ENCODE measurements at places on chromosomes 5 and 9. TPM values are rescaled to one million over a fixed set of nuclear protein-coding genes. Genes with fewer than 3 reads are reported as not detected.

The ZNF367 gene
- total RNA-seq, result 0.89 TPM

DNA sequence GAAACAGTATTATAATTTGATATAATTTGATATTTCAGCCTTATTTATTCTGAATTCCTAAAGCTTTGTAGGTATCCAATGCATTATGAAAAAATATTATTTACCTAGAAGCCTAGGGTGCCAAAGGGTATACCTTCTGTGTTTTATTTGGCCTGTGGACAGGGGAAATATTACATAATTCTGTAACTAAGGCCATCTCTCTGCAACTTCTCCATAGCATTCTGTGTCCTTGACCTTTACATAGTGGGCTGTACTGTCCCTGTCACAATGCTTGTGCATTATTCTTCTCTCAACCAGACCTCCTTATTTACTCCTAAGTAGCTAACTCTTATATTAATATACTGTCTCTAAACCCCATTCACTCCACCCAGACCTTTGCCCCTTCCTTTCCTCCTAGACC lies 57.0 kb upstream of the RANBP6 start:
- DNase-seq, result no peak

GRCh38 chr5:14920121-14920520 lies 48.5 kb upstream of the ANKH start:
- peak; percentile 15 for DNase-seq

The C9orf50 gene
- total RNA-seq, result not detected

DNA sequence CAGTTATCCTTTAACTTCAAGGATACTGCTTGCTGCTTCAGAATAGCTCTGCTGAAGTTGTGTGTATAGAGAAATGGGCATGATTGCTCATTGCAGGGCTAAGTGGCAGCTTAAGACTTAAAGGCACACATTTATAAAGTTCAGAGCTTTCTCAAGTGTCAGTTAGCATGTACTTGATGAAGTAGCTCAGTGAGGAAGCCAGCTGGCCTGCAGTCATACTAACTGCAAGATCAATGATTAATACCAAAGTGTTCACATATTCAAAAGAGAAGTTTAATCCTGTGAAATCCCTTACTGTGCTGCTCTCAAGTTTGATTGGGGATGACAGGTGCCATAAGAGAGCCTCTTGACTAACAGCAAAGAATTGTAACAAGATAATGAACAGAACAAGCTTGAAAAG lies 483.4 kb upstream of the NUDT12 start:
- no peak for DNase-seq

- peak; percentile 72 for DNase-seq
Measured at GRCh38 chr5:142881076-142881783, 111.1 kb downstream of the ARHGAP26 start.

DNA sequence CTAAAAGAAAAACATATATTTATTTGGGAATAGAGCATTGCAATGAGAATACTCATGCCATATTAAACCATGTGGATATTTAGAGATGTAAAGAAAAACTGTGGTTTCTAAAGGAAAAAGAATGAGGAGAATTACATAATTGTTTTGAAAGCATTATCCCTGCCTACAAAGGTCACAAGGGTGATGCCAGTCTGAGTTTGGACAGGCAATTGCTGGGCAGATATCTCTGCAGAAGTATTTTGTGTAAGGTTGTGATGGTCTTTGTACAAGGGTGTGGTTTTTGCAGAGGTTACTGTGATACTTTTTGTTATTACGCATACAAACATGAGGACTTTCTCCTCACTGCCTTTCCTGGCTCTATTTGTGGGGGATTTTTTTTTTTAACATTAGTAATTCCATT lies 2022.9 kb upstream of the CDH6 start:
- no peak for DNase-seq

The MAMDC4 gene
- total RNA-seq, result 9.3 TPM

GRCh38 chr9:116452634-116453033 lies 234.5 kb upstream of the TRIM32 start:
- no peak for DNase-seq

GRCh38 chr9:124008694-124009530 lies 2.7 kb upstream of the LHX2 start:
- DNase-seq, result no peak

The PFN3 gene
- total RNA-seq, result not detected

- peak; percentile 15 for DNase-seq
Measured at GRCh38 chr5:168935183-168935582, 356.0 kb upstream of the PANK3 start.

The IFNA21 gene
- not detected for total RNA-seq

The BNIP1 gene
- 13.2 TPM for total RNA-seq

The OTULINL gene
- total RNA-seq, result 2.8 TPM

The KLF9 gene
- total RNA-seq, result 4.7 TPM

DNA sequence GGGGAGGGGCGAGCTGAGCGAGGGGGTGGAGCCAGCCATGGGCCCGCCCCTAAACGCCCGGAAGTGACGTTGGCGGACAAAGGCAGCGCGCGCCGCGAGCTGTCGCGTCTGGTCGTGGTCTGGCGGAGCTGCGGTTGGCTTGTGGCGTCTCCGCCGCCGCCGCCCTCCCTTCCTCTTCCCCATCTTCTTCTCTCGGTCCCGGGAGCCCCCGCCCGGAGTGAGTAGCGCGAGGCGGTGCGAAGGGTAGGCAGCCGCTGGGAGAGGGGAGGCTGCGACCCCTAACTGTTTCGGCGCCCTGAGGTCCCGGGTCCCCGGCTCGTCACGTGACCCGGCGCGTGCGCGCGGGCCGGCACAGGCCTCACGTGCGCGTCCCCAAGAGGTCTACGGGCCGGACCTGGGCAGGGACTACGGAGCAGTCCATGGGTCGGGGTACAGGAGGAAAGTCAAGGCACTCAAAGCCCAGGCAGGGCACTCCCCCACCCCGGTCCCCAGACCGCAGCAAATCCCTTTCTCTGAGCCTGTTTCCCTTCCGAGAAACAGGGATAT lies at the start of gene NTMT1:
NTMT1 (plus strand) TSS at position 85 of the 546 bp plus-strand sequence. CDS start 6,541 bp downstream, outside the sequence.
- peak; percentile 51 for DNase-seq

DNA sequence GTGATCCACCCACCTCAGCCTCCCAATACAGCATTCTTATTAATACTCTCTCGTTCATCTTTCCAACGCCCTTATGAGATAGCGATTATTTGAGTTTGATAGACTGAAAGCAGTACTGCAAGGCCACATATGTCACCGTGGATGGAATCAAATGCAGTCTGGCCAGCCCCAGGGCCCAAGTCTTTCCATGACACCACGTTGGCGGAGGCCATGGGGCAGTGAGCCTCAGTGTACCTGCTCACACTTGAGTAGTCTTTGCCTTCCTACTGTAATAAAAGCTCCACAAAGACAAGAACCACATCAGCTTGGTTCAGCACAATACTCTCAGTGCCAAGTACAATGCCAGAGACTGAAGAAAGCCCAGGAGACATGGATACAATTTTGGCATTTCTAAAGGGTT lies 88.5 kb downstream of the TTLL11 start:
- DNase-seq, result no peak

DNA sequence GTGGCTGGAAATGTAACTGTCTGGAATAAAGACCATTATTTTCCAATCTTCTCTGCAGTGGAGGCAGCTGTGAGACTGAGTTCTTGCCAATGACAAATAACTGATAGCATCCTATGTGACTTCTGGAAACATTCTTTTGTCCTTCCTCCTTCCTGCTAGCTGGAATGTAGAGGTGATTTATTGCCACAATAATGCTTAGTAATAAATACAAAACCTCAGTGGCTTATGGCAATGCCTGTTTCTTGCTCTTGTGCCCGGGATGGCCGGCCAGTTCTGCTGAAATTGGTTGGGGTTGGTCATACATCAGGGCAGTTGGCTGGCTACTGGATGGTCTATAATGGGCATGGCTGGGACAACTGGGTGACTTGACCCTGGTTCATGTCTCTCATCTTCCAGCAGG lies 12.2 kb upstream of the TEX48 start:
- peak; percentile 90 for DNase-seq

DNA sequence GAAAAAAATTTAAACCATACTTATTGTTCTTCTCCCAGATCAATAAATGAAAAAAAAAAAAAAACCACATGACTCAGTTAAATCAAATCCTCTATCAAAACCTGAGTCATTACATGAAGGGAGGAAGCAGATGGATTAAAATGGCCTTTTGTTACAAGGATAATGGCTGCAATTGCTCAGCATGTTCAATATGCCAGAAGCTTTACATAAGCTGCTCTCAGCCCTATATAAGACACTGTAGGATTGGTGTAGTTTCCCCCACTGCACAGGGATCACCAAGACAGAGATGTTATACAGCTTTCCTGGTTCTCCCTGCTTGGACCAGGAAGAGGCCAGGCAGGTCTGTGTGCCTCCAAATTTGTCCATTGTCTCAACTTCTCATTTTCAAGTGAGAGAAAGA lies 101.6 kb upstream of the MAP1B start:
- DNase-seq, result no peak

GRCh38 chr9:73234008-73234360 lies 82.3 kb downstream of the ANXA1 start:
- DNase-seq, result no peak

The LRRC19 gene
- not detected for total RNA-seq

DNA sequence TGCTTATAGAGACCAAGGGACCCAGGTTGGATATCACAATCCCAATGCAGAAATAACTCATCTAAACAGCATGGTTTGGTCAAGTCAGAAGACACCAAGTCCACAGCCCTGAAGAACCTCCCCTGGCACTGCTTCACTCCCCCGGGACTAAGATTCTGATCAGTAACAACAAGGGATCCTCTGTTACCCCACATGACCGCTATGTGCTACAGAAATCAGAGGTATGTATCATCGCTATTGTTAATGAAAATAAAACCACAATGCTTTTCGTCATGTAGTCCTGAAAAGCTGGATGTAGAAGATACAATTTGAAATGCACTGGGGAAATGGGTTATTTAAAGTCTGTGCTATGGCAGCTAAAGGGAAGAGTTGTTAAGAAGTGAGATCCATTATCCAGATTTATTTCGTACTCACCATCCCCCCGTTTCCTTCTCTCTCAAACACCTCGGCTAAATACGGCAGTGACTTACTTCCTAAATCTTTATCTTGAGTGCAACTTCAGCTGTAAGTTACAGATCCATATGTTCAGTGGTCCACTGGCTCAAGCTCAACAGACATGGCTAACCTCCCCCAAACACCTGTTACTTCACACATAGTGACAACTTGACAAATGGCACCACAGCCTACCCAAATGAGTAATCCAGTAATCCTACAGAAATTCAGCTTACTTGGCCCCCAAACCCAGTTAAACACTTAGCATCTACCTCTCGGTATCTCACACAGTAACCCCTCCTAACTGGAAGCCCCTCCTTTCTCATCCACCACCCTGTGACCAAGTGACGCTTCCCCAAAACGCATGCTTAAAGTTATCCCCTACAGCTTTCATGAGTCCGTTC lies 129.2 kb downstream of the MYO10 start:
- peak; percentile 45 for DNase-seq

DNA sequence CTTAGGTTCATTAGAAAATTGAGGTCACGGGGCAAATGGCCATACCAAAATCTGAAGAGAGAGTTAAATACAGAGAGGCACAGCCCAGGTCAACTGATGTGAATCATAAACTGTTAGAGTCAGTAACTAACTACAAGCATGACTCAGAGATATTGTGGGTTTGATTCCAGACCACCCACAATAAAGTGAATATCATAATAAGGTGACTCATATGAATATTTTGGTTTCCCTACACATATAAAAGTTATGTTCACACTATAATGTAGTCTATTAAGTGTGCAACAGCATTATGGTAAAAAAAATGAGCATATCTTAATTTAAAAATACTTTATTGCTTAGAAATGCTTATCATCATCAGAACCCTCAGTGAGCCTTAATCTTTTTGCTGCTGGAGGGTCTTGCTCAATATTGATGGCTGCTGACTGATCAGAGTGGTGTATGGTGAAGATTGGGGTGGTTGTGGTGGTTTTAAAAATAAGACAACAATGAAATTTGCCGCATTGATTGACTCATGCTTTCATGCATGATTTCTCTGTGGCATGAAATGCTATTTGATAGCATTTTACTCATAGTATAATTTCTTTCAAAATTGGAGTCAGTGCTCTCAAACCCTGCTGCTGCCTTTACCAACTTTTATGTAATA lies 53.1 kb upstream of the EDIL3 start:
- DNase-seq, result peak; percentile 94

- no peak for DNase-seq
Measured at GRCh38 chr9:38149647-38150046, 80.6 kb upstream of the SHB start.

- no peak for DNase-seq
Measured at GRCh38 chr9:117927354-117927753, 223.2 kb downstream of the TLR4 start.

DNA sequence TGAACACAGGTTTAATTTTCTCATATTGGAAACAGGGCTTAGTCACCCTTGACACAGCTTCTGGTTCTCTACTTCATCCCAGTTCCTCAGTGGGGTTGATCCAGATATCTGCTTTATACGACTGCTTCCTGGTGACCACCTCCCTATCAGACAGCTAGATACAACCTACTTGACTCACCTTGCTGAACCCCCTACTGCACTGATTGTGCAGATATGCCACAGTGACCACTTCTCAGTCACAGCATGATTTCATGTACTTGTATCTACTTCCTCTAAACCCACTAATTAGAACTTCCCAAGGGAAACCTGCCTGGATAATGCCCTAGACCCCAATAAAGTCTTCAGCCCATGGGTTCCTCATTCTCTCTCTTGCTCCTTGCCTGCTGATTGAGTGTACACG lies 18.4 kb upstream of the RFK start:
- DNase-seq, result no peak

The SLC1A1 gene
- total RNA-seq, result 6.4 TPM

DNA sequence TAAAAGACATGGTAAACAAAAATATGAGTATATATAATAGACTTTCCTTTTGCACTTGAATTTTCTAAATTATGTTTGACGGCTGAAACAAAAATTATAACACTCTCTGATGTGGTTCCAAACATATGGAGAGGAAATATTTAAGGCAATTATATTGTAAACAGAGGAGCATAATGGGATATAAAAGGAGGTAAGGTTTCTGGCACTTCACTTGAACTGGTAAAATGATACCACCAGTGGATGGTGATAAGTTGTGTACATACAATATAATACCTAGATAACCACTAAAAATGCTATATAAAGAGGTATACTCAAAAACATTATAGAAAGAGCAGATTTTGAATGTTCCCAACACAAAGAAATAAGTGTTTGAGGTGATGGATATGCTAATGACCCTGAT lies 192.9 kb upstream of the RAD23B start:
- DNase-seq, result no peak

- no peak for DNase-seq
Measured at GRCh38 chr5:116466727-116467464, 107.7 kb downstream of the SEMA6A start.
